ENCODE measurements at places on chromosomes 11 and 22.

- DNase-seq = no peak
Measured at GRCh38 chr11:128716661-128717210, 22.9 kb downstream of the FLI1 start.

- no peak for DNase-seq
Measured at GRCh38 chr11:86416494-86416893, 41.8 kb downstream of the CCDC81 start.

- no peak for DNase-seq
Measured at GRCh38 chr11:118746988-118747585, 43.9 kb downstream of the DDX6 start.

DNA sequence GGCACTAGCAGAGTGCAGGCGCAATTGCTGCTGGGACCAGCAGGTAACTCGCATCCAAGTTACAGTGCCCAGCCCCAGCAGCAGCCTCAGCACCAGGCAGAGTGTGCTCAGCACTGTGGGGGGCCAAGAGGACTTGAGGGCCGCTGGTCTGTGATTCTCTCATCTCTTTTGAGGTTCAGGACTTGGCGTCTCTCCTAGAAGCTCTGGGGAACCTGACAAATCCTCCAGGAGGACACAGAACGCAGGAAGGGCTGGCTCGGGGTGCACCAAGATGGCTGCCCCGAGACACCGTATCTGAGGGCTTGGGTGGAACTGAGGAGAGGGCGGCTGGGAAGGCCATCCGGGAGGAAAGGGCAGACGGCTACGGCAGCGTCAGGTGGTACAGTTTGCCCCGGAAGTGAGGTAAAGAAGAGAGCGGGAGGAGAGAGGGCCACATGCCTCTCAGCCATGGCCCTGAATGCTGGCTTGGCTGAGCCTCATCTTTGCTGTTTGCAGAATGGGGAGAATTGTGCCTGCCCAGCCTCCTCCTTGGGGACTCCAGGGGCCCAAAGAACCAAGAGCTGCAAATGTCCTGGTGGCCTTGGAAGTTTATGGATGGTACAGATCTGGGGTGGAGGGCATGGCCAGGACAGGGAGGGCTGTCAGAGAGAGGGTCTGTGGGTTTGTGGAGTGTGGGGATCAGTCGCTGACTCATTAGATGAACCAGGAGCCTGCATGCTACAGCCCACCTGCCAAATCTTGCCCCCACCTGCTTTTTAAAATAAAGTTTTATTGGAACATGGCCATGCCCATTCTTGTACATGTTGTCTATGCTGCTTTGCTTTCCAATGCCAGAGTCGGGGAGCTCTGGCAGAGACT is 78.0 kb downstream of the MYEOV start:
- DNase-seq = no peak

- DNase-seq = no peak
Measured at GRCh38 chr22:21790359-21790758, 54.8 kb upstream of the YPEL1 start.

DNA sequence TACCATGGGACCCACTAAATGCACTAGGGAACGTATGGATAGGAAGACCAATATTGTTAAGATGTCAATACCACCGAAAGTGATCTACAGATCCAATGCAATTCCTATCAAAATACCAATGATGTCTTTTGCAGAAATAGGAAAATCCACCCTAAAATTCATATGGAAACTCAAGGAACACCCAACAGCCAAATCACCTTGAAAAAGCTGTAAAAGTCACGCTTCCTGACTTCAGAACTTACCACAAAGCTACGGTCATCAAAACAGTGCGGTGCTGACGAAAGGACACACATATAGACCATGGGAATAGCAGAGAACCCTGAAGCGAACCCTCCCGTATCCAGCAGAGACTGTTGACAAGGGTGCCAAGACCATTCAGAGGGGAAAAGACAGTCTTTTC is 20.5 kb downstream of the BRD1 start:
- DNase-seq = no peak

DNA sequence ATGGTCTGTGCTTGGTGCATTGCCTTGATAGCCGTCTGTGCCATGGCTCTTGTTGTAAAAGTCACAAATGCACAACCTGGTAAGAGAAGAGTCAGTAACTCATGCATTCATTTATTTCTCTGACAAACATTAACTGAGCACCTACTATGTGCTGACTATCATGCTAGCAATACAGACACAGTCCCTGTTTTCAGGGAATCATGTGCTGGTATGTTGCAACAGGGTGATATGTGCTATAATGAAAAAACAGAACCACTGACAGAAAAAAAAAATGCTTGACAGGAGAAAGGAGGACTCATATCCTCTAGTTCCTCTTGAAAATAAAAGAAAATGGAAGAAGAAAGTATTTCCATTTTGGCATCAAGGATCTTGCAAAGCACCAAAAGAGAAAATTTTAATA is 34.5 kb upstream of the RAPSN start:
- DNase-seq = no peak

GRCh38 chr11:134763030-134763388 is 351.0 kb upstream of the B3GAT1 start:
- no peak for DNase-seq

DNA sequence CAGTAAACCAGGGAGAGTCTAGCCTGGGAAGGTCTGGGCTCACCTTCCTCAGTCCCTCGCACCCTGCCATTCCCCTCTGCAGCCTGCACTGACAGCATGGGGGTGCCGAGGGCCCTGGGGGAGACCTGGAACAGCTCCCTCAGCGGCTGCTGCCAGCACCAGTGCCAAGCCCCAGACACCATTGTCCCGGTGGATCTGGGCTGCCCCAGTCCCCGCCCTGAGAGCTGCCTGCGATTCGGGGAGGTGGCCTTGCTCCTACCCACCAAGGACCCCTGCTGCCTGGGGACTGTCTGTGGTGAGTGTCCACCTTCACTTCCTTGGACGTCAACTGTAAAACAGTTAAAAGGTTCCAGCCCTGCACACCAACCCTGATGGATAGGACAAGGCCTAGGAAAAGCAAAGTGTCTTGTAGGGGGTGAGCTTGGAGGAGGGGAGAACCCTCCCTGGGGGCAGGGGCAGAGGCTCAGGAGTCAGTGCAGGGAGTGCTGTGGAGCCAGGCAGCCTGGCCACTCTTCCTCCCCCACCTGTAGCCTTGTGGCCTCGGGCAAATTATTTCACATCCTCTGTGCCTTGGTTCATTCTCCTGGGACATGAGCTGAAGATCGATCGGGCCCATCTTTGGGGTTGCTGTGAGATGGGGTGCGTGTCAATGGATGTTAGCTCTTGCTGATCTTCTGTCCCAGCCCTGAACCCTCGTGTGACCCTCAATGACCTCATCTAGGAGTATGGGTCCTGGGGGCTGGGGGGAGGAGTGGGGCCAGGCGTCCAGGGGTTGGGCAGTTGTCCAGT is 85.2 kb upstream of the MYOD1 start:
- DNase-seq = no peak

DNA sequence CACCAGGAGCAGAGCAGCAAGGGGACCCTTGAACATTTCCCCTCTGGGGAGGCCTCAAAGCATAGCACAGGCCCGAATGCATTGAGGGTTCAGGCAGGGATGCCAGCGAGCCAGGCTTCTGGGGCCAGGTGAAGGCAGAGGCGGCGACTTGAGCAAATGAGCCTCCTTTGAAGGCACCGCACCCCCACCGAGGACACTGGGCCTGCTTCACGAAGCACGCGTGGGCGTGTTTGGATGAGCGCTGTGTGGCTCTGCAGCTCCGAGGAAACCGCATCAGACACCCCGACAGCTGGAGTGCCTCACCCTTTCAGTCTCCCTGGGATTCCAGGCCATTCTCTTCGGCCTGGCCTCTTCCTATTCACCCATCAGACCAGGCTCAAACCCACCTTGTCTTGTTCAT is 301.8 kb downstream of the NTM start:
- no peak for DNase-seq

- no peak for DNase-seq
Measured at GRCh38 chr22:26599505-26599904, 9.6 kb upstream of the TPST2 start.

GRCh38 chr22:42964994-42965699 is 49.8 kb downstream of the PACSIN2 start:
- DNase-seq = no peak

DNA sequence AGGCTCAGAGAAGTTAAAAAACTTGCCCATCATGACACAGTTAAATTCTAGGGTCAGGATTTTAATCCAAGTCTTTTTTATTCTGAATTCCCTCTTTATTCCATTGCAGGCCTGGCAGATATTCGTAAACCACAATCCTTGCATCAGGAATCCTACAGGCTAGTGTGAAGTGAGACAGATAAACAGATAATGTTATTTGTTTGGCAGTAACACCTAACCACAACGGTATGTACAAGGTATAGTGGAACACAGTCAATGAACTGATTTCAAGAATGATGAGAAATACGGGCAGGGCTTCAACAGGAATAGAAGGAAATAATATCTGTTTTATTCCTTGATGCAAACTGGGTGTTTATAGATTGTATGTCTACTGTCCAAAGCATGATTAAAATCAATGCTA is 32.0 kb upstream of the NARS2 start:
- no peak for DNase-seq

DNA sequence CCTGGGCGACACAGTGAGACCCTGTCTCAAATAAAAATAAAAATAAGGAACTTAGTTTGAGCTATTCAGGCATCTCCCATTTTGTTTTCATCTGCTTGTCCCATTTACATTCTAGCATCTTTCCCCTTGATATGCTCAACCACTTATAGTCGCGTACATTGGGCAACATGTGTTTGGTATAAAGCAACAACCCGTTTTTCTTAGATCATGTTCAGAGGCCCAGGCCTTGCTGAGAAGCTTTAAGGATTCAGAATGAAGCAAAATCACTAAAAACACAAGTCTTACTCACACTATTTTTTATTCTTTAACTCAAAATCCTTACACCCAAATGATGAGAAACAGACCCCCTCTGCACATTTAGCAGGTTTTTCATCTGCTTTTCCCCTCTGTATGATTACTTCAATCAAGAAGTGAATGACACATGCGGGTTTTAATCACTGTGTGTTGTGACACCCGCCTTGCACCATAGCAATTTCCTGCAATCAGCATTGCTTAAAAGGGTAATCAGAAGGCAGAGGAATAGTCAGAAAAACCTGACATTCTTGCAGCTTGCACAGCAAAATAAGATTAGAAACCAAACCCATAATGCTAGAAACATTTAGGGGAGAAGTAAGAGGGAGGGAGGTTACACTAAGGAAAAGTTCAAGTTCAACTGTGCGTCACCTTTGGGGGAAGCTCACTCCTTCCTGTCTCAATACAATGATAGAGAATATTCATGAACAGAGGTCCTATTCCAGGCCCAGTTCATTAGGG is 25.9 kb downstream of the ALG9 start:
- DNase-seq = no peak

GRCh38 chr11:35049859-35050531 is 89.0 kb upstream of the CD44 start:
- DNase-seq = no peak

DNA sequence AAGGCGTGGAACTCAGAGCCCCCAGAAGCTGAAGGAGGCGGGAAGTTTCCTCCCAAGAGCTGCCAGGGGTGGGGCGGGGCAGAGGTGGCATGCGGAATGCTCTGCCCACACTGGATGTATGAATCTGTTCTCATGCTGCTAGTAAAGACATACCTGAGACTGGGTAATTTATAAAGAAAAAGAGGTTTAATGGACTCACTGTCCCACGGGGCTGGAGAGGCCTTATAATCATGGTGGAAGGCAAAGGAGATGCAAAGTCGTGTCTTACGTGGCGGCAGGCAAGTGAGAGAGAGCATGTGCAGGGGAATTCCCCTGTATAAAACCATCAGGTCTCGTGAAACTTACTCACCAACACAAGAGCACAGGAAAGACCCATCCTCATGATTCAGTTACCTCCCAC is 57.6 kb downstream of the SMIM38 start:
- DNase-seq = no peak

- peak; percentile 4 for DNase-seq
Measured at GRCh38 chr22:20725987-20726558, 47.8 kb upstream of the SERPIND1 start.
